Kidney capillary endothelial cell (primary cell): ENCODE measurements at places on chromosomes 1 and 21.

DNA sequence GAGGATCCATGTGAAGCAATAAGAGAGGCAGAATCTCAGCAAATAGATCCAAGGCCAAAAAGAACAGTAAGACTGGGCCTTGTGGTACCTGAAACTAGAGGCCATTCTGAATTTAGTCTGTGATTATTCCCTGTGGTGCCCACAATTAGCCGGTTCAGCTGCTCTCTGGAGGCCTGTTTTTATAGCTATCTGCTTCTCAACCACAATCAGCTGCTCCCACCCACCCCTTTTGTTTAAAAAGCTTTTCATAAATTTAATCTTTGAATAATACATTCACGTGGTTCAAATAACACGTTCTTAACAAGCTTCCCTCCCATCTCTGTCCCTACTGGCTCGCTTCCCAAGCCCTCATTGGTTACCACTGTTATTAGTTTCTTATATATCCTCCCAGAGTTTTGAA lies 18.0 kb downstream of the UBE2T start:
- no peak for DNase-seq

DNA sequence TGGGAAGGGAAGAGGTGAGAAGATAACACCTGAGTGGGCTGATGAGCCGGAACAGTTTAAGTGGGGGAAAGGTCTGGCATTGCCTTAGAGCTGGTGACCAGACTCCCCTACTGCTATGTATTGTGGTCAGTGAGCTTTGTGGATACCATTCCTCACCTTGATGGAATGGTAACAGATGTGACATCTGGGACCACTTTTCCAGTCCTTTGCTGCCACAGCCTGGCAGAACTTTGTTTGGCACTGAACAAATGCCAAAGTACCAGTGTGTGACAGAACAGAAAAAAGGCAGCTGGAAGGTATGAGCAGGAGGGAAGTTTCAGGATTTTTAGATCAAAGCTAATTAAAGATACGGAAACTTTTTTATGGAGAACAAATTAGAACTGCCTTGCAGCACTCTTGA lies 6.2 kb downstream of the MED8 start:
- no peak for DNase-seq

DNA sequence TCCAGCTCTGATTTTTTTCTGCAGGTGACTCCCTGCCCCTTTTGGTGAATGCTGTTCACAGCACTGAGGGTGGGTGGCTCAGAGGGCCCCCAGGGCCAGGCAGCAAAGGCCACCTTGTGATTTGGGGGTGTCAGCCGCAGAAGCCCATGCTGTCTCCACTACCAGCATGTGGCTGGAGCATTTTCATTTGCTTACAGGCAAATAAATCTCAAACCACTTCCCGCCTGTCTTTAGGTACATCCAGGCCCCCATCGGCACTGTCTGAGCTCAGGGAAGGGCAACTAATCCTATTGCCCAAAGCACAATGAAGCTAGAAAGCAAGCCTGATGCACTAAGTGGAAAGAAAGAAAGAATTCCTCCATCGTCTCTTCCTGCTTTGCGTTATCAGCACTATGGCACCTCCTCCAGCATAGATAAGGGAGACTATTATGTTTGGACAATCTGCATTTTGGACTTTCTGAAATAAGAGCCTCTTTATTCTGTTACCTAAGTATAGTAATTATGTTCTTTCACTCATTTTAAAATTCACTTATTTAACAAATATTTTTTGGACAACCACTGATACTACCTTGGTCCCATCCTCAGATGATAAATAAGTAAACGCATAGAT lies 100.5 kb upstream of the TLR5 start:
- DNase-seq, result no peak

DNA sequence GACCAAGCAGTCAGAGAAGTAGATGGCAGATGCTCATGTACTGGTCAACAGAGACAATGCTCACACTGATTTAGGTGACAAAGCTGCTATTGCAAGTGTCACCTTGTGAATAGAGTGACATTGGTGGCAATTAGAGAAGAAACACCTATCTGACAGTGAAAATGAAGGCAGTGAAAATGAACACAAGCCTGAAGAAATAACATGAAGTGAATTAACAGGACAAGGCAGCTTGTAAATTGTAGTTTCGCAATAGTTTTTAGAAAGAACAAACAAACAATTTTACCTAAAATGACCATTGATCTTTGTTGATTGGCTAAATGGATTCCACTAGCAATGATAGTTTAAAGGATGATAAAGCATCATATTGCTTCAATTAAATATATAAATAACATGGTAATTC lies 1389.5 kb downstream of the PLA2G4A start:
- DNase-seq, result no peak

DNA sequence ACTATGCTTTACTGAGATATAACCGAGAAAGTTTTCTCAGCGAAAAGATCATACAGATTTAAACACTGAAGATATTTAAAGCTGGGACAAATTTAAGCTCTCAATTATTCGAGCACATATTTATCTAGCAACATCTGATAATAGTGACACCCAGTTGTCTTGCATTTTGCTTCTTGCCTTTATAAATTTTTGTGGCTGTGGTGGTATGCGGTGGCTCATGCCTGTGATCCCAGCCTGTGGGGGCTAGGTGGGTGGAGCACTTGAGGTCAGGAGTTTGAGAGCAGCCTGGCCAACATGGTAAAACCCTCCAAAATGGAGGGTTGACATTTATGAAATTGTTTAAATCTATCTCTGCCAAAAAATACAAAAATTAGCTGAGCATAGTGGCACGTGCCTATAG lies 312.2 kb downstream of the SPATA17 start:
- DNase-seq, result no peak

GRCh38 chr21:14737922-14738321 lies 191.8 kb upstream of the SAMSN1 start:
- peak; percentile 40 for DNase-seq
